ENCODE measurements at places on chromosomes 13 and 19.

GRCh38 chr19:56927791-56928207 lies 87.3 kb upstream of the PEG3 start:
- no peak for DNase-seq

GRCh38 chr13:75368167-75368566 lies 113.8 kb downstream of the TBC1D4 start:
- no peak for DNase-seq

GRCh38 chr19:50975766-50976165 lies 6.4 kb upstream of the KLK6 start:
- DNase-seq, result no peak

- no peak for DNase-seq
Observed at GRCh38 chr13:101869553-101869952, 417.1 kb downstream of the ITGBL1 start.

DNA sequence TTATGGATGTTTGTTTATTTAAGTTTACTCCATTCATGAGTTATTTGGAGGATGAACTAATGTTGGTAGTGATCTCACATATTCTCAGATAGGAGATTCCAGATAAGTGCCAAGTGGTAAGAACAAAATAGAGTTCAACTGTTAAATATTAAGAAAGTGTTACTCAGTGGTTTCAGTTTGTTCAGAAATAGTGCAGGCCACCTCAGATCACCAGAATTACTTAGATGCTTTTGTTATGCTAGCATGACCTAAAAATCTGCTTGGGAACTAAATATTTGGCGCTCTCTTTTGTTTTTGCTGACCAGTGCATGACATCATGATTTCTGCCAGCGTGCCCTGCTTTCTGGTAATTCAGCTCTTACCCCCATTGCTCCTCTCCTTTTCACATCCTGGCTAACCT lies 15.6 kb downstream of the CLDN10 start:
- DNase-seq, result no peak

All from left forelimb (tissue), 1 donor.